NCI-H1694 treated with DMSO at 0.1 percent for 48 hours (cell line): ENCODE measurements at places on chromosomes 2 and 18.

DNA sequence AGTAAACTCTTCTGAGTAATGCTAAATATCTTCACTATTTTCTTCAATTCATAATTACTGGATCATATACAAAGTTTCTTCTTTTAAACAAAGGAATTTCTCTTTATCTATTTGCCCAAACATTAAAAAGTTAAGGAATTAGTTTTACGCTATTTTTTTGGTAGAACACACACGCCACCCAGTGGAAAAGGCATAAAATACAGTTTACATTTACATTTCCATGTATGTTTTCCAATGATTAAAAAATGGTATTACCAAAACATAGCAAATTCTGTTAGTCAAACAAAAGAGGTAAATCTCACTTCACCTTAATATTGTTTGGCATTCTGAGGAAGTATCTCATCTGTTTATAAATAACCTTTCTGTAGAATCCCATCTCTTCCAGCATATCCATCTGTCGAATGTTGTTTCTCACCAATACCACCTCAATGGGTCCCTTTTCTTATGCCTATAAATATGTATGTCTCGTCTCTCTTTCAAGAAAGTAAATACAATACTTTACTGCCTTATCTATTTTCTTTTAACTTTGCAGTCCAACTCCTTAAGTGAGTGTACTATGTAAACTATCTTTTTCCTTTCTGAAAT lies 7.2 kb downstream of the BOLL start:
- peak; percentile 43 for DNase-seq

- DNase-seq: no peak
These were observed 53.4 kb upstream of the IL1RL1 start for GRCh38 chr2:102258025-102258385.

GRCh38 chr2:203328760-203329540 lies 756 bp downstream of the ABI2 start:
- DNase-seq: peak; percentile 28

- DNase-seq: no peak
These were observed 136.1 kb downstream of the EXOC6B start for GRCh38 chr2:72689579-72690195.

DNA sequence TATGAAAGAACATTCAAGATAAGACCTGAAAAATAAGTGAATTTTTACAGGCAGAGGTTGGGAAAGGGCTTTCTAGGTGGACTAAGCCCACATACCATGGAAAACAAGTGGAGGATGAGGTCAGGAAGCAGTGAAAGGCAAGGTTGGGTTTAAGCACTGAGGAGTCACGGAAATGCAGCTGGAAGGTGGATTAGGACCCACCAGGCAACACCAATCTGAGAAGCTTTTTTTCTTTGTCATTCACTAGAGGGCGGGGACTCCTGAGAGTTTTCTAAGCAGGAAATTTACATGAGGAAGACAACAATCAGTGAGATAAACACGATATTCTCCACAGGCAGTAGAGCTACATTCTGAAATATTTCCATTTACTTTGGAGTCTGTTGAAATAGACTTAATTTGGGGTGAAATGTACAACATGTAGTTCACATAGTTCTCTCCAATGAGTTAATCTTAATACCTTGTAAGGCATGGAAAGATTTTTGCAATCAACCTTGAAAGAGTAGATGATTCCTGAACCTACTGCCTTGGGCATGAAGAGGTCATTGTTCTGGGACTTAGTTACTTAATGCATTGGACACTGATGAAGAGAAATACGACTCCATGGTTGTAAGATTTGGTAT lies 40.7 kb downstream of the VIT start:
- no peak for DNase-seq

GRCh38 chr2:191696001-191696400 lies 18.1 kb downstream of the NABP1 start:
- DNase-seq: no peak

DNA sequence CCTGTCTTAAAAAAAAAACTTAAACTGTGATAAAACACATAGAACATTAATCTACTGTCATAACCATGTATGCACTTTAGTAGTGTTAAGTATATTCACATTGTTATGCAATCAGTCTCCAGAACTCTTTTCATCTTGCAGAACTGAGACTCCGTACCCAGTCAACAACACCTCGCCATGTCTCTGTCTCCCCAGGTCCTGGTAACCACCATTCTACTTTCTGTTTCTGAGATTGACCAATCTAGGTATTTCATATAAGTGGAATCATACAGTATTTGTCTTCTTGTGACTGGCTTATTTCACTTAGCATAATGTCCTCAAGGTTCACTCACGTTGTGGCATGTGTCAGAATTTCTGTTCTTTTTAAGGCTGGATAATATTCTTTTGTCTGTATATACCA lies 290.8 kb upstream of the CXCR4 start:
- no peak for DNase-seq

GRCh38 chr18:8260827-8261226 lies 348.4 kb upstream of the RAB12 start:
- no peak for DNase-seq

DNA sequence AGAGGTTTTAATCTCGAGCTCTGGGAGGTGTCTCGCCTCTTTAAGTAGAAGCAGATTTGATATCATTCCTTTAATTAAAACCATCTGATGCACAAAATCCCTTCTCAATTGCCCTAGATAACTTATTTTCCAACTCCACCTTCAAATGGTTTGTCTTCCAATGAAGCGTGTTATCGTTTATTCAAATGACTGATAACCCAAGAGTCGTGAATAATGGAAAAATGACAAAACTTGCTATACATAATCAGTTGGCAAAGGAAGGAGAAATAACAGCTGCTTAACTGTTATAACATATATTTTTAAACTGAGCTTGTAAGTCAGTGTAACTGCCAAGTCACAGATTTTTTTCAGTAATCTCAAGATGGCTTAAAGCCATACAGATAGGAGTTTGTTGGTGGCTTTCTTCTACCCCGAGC lies 144.6 kb downstream of the QPCT start:
- DNase-seq: no peak

DNA sequence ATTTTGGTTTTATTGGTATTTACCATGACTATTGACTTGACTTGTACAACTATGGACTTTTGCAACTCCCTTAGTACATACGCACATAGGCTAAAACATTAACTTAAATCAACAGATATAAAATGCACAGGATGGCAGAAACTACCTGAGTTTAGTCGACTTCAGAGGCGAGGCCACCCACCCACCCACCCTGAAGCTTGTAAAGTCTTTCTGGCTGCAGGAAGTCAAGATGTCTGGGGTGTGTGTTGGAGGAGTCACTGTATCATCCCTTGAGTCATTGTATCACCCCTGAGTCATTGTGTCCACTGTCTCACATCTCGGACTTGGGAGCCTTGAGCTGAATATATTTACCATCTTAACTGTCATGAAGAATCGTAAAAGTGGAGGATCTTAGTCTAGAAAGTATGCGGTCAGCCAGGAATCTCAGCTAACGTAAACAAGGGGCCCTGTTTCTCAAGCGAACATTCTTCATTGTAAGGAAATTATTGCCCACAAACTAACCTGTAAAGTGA lies 140.0 kb upstream of the ST6GAL2 start:
- no peak for DNase-seq

- no peak for DNase-seq
These were observed 18.4 kb downstream of the SLC4A3 start for GRCh38 chr2:219645631-219646527.

DNA sequence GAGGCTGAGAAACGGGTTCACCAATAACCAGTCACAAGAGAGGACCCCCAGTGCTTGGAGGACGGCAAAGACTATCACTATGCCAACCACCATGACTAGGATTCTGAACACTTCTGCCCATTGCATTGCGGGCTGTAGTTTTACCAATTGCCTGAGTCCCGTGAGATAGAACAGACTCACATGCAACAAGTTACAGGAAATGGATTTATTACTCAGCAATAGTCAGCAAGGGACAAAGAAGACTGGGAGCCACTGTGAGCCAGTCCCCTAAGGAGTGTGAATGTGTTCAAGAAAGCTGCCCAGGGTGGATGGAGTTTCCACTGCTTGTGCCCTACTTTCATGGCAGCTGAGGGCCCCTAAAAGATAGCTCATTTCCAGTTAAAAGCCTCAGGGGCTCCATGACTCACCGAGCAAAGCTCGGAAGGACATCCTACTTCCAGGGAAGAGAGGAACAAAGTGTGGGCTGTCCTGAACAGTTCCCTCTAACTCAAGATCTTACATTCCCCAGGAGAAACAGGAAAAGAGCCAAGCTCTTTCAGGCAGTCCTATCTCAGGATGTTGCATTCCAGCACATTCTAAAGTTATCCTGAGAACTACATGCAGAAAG lies 54.4 kb downstream of the SLC4A3 start:
- DNase-seq: no peak

- no peak for DNase-seq
These were observed 56.1 kb upstream of the GLI2 start for GRCh38 chr2:120679526-120679925.

DNA sequence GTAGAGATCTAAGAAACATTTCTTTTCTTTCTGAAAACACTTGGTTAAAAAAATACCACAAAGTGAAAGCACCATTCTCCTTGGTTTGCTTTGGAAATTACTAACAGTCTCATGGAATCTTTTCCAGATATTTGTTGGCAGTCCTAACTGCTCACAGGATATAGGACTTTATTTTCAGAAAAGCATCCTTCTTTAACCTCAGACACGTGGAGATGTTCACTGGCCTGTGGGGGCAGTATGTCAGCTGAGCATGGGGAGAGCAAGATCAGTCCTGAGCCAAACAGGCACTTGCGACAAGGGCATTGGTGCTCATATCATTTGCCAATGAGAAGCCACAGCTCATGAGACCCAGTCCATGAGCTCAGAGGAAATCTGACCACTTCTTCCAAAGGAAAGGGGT lies 371.9 kb downstream of the NBAS start:
- no peak for DNase-seq

GRCh38 chr2:84519332-84519957 lies 3.1 kb downstream of the DNAH6 start:
- DNase-seq: no peak

DNA sequence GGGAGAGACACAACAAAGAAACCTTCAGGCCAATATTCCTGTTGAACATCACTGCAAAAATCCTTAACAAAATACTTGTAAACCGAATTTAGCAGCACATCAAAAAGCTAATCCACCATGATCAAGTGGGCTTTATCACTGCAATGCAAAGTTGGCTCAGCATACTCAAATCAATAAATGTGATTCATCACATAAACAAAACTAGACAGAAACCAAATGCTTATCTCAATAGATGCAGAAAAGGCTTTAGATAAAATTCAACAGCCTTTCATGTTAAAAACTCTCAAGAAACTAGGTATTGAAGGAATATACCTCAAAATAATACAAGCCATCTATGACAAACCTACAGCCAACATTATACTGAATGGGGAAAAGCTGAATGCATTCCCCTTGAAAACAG lies 20.6 kb downstream of the GTF2A1L start:
- DNase-seq: no peak
